ENCODE measurements at places on chromosomes 5 and 9. TPM values are rescaled to one million over a fixed set of nuclear protein-coding genes. Genes with fewer than 3 reads are reported as not detected.

Gene GGTA1
- total RNA-seq: 7.0 TPM

Gene ASPN
- 0.25 TPM for total RNA-seq

Gene KIF12
- 2.5 TPM for total RNA-seq

Gene TMEFF1
- 20.8 TPM for total RNA-seq

Gene CCIN
- 0.56 TPM for total RNA-seq

Gene SAPCD2
- total RNA-seq: 5.9 TPM

Gene ADRB2
- 4.0 TPM for total RNA-seq

Gene CDKN2B
- 1.5 TPM for total RNA-seq

Gene SH3RF2
- total RNA-seq: 3.0 TPM

Gene SPTLC1
- 52.8 TPM for total RNA-seq

Gene IFNB1
- total RNA-seq: not detected

Gene SLC25A48
- 52.6 TPM for total RNA-seq

Gene FAM153A
- 104 TPM for total RNA-seq

Gene ECM2
- 1.2 TPM for total RNA-seq

Gene BTNL8
- not detected for total RNA-seq

Gene HRCT1
- total RNA-seq: 5.7 TPM

GRCh38 chr9:128551657-128552152 lies 682 bp upstream of the SPTAN1 start:
- no peak for DNase-seq

GRCh38 chr9:134421888-134422287 lies 95.6 kb downstream of the RXRA start:
- DNase-seq: no peak

GRCh38 chr9:1619915-1620710 lies 395.0 kb upstream of the SMARCA2 start:
- no peak for DNase-seq

- no peak for DNase-seq
These were observed 449 bp upstream of the PCSK5 start for GRCh38 chr9:75889977-75890471.

GRCh38 chr9:127873886-127874285 lies 3.6 kb downstream of the AK1 start:
- DNase-seq: peak; percentile 88

GRCh38 chr5:123066016-123066415 lies 23.0 kb upstream of the PRDM6 start:
- no peak for DNase-seq

DNA sequence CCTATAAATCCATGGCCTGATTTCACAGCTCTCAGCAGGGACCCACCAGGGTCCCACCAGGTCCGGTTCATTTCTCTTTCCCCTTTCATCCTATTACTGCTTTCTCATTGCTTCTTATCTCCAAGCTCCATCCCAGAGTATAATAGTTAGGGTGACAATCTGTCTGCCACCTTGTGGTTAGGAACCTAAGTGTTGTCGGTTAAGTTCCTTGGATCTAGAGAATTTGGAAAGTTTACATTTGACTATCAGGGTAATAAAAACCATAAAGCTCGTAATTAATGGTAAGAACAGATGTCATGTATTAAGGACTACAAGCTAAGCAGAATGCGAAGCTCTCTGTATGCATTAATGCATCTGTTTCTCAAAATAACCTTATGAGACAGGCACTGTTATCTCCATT lies 259.1 kb downstream of the SH3GL2 start:
- no peak for DNase-seq

- no peak for DNase-seq
These were observed 39.7 kb upstream of the ANKDD1B start for GRCh38 chr5:75571547-75571946.

- no peak for DNase-seq
These were observed 89.7 kb downstream of the PSD2 start for GRCh38 chr5:139885172-139885856.

- no peak for DNase-seq
These were observed 5.4 kb upstream of the MYOT start for GRCh38 chr5:137862251-137862650.

DNA sequence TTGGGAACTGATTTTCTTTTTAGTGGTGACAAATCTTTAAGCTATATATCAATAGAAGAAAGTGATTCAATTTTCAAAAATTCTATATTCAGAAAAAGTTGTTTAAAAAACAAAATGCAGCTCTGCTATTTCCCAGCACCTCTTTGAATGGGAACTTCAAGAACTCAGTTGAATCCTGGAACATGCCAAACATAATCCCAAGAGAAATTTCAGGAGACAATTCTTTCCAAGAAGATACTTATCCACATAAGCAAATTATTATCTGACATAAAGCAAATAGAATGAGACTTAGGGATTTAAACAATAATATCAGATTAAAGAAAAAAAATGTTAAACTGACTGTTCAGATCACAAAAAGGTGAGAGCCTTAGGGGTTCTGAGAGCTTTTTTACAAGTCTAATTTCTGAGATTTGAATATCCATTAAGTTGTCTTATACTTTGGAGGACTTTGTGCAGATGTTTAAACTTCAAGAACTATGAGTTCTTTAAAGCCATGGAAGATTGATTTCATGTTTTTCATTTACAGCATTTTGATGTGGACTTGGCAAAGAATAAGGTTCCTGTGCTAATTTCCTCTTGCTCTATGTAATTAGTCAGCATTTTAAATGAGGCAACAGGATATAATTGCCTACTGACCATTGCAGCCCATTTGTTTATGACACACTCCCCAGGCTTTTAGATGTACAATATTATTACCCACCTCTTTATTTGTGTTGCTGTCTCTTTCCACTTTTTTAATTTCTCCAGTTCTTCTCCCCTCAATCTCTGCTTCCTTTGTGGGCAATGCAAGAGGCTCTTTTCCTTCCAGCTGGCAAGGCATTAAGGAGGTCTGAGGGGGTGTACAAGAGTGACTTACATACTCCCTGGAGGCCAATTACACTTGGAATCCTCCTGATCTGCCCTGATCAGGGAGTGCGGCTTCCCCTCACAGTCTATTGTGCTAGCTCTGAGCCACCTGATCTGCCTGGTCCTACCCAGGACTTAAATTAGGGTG lies 419.1 kb downstream of the NR2F1-AS1 start:
- DNase-seq: no peak

- no peak for DNase-seq
These were observed 16.2 kb downstream of the MTX3 start for GRCh38 chr5:79974886-79975285.

DNA sequence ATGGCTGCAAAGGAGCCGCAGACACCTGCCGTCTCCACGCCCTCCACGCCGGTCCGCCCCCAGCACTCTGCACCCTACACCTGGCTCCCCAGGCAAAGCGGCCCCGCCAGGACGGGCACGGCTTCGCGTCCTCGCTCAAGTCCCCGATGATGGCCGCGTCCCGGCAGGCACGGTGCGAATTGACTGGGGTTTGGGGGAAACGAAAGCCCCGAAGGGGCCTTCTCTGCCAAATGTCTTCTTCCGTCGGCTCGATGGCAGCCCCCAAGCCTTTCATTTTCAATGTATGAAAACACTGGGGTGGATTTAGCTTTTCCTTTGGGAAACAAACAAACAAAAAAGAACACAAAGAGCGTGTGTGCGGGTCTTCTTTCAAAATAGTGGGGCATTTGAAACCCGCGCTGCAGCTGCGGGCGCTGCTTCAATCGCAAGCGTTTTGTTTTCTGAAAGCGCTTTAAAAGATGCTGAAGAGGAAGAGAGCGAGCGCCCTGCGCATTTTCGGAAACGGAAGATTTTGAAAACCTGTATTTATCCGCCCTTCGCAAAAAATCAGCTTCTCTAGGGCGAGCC lies 160.0 kb downstream of the RMI1 start:
- DNase-seq: peak; percentile 36

- DNase-seq: no peak
These were observed 11.2 kb downstream of the IRF1 start for GRCh38 chr5:132479111-132479951.

GRCh38 chr5:175124251-175124813 lies 319.6 kb downstream of the DRD1 start:
- DNase-seq: no peak

DNA sequence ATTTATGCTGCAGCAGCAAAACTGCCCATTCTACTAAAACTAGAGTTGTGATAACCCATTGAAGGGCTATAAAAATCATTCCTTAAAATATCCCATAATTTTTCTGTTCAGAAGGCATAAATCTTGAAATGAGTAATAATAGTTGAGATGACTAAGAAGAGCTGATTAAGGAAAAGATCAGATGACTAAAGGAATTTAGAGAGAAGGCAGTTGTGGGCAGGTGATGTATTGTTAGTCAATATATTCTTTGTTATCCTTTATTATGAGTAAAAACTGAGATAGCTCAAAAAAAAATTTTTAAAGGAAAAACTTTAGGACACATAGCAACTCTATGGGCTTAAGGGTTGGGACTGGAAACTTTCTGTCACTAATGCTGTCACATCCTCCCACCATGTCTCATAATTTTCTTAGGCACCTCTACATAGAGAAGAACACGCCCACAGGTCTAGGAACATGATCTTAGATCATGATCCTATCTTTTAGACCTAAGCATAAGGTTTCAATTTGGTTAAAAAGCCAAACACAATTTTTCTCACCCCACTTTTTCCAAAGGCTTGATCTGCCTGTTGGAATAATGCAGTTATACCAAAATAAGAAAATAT lies 597.5 kb upstream of the MEF2C start:
- no peak for DNase-seq

DNA sequence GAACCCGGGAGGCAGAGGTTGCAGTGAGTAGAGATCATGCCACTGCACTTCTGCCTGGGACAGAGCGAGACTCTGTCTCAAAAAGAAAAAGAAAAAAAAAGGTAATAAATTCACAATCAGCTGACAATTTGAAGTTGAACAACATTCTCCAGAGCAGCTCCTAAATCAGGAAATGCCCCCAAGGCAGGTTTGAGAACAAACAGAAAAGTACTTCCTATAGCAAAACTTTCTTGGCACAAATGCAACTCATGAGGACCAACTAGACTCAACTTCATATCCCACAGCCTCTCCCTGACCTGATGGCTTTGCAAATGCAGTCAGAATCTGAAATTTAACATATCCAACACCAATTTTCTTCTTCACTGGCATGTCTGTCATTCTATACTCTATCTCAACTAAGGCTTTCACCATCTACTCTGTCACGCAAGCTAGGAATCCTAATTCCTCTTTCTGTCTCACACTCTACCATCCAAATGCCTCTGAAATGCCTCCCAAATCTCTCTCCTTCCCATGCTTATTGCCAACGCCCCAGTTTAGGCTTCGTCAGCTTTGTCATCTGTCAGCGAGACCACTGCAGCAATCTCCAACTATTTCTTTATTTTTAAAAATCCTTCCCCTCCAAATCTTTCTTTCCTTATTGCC lies 113.3 kb downstream of the MAPKAP1 start:
- no peak for DNase-seq

GRCh38 chr5:173441053-173441628 lies 112.9 kb upstream of the STC2 start:
- DNase-seq: no peak

DNA sequence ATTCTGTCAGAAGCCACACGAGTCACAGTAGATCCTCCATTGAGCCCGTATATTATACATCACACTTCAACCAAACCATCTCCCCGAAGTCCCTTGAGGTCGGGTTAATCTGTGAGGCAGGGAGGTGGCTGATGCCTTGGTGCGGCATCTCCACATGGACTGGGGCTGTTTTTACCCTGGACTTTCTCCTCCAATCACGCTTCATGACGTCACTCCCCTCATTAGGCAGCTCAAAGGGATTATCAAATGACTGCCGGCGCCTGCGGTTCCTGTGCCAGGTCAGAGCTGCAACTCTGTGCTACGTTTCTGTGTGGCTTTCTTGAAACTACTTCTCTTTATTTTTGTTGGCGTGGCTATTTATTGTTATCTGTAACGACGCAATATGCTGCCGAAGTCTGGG lies 53.7 kb downstream of the TMOD1 start:
- no peak for DNase-seq

DNA sequence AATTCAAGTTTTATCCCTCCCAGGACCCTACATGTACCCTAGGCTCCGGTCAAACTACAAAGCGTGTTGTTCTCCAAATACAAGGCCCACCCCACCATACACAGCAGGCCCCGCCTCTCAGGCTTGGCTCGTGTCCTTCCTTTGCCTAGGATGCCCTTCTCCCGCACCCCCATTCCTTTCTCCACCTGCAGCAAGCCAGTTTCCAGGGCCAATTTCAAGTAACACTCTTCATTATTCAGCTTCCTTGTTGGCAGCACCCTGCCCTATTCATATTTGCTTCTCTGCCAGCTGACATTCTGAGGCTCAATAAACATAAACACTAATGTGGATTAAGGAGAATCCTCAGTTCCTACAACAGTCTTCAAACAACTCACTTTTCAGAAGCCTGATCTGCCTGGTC lies 31.7 kb downstream of the EPB41L4B start:
- DNase-seq: no peak

DNA sequence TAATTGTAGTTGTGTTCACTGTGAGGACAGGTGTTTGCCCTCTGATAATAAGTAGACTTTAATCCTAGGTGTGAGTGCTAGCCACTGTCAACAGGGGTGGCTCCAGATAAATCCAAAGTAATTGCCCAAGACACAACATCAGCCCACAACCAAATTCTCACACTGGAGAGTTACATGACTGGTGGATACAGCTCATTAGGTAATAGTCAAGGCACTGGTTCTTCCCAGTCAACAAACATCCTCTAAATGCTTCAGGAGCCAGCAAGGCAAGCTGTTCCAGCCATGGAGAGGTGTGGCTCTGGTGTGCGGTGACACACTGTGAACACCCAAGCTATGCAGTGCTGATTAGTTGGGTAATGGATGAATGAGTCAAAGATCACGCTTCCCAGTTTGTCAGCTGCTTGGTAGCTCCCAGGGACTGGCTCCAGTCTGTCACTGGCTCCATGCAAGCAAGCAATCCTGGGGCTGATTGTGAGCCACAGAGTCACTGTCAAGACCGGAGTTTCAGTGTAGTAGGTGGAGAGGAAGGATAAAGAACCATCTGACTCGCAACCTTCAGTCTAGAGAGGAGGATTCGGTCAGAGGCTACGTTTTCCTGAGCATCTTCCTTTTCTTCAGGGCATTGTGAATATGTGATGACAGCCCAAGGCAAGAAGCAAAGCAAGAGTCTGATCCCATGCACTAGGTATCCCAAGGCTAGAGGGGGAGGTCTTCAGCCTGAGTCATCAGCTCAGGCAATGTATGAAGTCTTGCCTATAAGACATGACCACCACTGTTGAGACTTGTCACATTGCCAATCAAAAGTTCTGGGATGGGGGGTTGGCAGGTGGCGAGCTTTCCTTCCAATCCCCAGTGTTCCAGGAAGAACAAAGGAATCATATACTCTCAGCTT lies 63.1 kb downstream of the UGCG start:
- no peak for DNase-seq

GRCh38 chr5:111735583-111736270 lies 21.3 kb downstream of the NREP start:
- peak; percentile 60 for DNase-seq

DNA sequence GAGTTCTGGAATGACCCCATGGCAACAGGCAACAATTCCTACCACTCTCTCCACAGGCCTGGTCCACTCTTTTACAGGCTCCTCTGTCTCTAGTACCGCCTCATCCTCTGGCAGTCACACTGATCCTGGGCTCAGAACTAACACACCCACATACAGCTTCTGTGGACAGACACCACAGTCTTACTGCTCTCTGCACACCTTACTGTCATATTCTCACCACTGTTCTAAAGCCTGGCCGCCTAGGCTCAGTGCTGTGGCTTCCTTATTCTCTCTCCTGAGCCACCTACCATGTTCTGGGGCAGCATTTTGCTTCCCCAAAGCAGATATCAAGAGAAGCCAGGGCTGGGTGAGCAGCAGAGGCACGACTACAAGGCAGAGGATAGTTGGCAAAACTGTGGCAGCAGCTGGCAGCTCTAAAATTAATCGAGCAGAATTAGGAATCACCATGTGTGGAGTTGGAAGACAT lies 14.8 kb downstream of the REEP5 start:
- DNase-seq: no peak

Measured in dorsolateral prefrontal cortex (tissue), 122 donors.